Activated CD4-positive, alpha-beta T cell treated with anti-CD3 and anti-CD28 coated beads for 1 hour (primary cell): ENCODE measurements at places on chromosomes 5 and 9.

DNA sequence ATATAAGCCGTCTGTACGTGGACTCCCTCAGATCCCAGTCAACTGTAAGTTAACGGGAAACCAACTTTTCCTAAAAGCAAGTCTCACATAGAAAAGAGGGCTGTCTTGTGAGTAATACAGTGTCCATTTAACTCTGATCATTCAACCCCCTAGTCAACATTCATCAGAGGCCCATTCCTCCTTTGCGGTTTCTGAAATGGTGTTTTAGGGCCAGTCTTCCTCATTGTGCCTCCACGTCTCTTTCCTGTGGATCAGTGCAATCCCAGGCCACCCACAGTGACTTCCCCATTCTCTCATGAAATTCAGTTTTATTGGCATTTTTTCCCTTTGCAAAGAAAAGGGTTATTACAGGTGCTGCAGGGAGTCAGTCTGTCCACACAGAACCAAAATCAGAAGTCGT, 261.8 kb downstream of the NR3C1 start:
- no peak for DNase-seq

DNA sequence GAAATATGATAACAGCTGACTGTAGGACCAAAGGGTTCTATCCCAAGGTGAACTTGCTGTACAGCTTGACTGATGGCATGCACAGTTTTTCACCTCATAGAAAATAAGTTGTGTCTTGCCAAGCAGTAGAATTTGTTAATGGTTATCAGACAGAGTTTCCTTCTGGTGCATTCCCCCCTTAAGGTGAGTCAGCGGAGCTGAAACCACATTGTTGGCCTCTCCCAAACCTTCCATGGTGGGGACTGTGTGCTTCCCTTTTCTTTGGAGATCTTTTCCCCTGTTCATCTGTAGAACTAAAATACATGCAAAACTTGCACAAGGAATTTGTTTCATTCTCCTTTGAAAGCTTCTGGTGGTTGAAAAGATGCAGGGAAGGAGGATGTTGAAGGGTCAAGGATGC, 179.8 kb downstream of the FGF1 start:
- DNase-seq = no peak

DNA sequence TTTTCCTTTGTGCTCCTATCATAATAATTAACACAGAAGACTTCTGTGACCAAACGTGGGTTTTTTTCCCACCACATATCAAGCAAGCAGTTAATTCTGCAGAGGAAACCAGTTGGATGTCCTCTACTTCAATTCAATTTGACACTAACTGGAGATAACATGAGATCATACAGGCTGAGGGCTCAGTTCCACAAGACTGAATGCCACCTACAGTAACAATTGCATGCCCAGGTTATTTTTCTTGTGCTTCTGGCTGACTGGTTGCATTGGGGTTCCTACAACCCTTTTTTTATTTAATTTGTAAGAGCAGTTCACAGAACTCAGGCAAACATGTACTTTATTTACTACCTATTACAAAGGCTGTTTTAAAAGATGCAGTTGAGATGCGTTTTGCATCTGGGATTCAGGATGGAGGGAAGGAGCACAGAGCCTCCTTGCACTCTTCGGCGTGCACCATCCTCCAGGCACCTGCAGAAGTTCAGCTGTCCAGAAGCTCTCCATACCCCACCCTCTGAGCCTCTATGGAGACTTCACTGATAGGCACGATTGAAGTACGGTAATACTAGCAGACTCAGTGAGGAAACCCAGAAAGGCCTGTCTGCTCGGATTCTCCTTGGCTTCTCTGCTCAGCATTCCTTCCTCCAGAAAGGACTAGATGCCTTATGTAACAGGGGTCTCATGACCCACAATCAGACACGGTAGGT, 425.2 kb upstream of the CDH9 start:
- no peak for DNase-seq

DNA sequence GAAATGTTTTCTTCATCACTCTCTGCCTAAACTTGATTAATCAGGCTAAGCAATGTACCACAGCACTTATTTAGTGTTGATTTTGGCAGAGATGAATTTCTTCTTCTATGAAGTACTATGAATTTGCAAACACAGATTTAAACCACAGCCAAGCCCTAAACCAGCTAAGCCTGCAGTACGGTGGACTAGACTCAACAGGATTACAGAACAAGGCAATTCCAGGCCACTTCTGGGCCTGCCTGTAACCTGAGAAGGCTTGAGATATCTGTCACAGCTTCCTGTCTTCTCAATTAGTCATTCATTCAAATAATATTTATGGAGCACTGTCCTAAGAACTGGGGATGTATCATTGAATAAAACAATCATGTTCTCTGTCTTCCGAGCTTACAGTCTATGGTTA, 32.4 kb upstream of the CAST start:
- no peak for DNase-seq

DNA sequence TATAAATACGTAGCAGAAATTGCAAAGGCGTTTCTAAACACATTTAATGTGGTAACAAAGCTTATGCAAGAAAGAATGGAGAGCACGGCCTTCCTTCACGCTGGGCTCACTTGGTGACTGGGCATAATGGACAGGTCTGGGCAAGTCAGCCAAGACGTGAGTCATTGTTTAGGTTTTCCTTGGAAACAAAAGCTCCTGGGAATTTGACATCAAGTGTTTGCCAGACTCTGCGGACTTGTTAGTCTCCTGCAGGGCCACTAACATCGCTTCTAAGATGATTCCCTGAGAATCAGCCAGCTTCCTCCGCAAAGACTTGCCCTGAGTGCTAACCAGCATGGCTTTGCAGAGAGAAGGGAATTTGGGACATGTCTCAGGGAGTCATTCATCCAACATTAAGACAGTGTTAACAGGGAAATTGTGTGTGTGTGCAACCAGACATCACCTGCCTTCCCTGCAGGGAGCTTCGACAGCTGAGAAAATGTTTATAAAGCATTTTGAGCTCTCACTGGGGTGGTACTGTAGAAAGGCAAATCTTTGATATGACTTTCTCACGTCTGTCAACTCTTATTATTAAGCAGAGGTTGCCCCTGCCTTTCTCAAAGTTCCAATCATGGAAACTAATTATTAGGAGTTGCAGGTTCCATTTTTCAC, 182.5 kb downstream of the NTRK2 start:
- no peak for DNase-seq

DNA sequence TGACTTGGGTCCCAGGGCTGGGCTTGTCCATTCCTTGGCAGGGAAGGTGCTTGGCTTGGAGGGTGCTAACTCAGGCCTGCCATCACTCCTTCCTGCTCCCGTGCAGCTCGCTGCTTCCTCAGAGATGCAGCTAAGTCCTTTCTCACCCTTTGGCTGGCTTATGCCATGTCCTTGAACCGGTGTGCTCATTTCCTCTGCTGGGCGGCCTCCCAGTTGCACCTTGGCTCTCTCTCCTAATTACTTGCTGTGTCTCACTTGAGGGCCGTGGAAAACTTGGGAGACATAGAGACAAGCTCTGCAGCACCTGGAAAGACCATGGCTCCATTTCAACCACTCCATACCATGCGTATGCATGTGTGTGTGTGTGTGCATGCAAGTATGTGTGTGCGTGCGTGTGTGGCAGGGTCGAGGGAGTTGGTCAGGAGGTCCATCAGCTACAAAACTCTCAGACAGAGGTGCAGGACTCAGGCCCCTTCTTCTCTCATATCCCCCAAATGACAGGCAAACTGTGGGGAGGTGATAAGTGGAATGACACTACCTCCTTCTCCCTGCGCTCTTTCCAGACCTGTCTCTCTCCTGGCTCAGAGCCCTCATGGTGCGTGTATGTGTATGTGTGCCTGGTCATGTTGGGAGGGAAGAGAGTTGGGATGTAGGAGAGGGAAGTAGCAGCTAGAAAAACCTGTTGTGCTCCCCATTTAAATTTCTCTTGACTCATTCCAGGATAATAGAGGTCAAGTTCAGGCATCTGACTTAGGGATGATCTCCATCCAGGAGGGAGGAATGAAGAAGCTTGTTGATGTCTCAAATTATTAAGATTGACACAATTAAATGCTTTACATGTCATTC, 17.6 kb upstream of the MTMR12 start:
- DNase-seq = no peak

DNA sequence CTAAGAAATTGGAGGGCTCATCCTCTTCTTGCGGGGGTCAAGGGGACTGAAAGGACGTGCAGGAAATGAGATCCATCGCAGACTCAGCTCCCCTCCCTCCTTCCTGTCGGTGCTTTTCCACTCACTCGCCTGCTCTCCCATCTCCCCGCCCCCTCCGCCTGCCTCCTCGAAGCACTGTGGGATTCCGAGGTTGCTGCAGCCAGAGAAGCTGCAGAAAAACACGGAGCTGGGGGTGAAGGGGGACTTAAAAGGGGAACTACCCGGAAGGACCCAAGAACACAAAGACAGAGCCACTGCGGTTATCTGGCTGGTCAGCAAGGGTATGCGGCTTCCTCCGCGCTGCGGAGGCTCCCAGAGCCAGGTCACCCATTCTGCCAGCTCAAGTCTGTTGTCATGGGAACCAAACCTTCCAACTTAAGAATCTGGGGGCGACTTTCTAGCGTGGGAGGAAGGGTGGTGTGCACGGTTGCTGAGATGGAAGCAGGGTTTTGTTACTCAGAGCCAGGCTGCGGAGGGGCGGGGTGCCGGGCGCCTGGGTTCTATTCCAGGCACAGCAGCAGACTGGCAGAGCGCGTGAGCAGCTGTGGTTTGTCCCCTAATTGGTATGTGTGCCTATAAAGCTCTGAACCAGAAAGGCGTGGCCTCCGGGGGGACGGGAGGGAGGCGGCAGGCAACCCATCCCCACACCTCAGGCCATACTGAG, 24.9 kb downstream of the PCDHGC5 start:
- DNase-seq = peak; percentile 42

DNA sequence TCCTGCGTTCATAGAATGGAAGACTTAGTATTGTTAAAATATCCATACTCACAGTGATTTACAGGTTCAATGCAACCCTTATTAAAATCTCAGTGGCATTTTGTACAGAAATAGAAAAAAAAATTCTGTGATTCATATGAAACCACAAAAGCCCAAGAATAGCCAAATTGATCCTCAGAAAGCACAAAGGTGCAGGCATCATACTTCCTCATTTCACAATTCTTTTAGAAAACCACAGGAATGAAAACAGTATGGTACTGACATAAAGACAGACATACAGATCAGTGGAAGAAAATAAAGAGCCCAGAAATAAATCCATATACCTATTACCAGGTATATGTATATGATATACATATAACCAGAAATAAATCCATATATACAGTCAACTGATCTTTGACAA, 86.8 kb upstream of the MEGF10 start:
- no peak for DNase-seq

GRCh38 chr9:16624744-16625117, 245.7 kb downstream of the BNC2 start:
- no peak for DNase-seq

DNA sequence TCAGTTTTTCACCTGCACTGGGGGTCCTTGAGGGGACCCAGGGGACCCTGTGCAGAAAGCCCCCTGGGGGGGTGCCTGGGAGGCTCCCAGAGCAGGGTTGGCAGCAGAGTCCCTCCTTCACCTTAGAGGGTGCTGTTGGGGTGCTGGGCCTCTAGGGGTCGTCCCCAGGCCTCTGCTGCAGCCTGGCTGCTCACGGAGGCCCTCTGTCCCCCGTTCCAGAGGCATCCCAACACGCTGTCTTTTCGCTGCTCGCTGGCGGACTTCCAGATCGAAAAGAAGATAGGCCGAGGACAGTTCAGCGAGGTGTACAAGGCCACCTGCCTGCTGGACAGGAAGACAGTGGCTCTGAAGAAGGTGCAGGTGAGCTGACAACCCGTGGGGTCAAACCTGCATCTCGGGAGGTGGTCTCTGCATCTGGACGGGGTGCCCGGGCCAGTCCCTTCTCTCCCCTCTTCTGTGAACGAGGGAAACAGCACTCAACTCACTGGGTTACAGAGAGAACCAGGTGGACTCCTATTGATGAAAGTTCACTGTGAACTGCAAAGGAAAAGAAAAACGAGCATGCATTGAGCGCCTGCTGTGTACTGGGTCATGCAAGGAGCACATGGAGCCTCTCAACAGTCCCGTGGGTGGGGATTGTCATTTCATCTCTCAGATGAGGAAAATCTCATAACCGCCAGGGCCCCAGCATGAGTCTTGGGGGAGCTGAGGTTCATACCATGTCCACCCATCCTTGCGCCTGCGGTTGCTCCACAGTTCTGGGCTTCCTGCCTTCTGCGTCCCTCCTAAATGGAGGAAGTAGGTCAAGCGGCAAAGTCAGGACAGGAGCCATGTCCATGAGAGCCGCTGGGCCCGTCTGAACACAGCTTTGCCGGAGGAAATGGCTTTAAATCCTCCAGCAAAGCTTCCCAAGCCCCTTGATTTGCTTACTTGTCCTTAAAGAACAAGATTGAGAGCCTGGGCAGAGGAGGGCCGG, 54.8 kb downstream of the NEK6 start:
- no peak for DNase-seq

GRCh38 chr5:8458038-8458383, 589.1 kb downstream of the MTRR start:
- no peak for DNase-seq

GRCh38 chr9:34370970-34371880, 5.5 kb downstream of the MYORG start:
- DNase-seq = no peak

DNA sequence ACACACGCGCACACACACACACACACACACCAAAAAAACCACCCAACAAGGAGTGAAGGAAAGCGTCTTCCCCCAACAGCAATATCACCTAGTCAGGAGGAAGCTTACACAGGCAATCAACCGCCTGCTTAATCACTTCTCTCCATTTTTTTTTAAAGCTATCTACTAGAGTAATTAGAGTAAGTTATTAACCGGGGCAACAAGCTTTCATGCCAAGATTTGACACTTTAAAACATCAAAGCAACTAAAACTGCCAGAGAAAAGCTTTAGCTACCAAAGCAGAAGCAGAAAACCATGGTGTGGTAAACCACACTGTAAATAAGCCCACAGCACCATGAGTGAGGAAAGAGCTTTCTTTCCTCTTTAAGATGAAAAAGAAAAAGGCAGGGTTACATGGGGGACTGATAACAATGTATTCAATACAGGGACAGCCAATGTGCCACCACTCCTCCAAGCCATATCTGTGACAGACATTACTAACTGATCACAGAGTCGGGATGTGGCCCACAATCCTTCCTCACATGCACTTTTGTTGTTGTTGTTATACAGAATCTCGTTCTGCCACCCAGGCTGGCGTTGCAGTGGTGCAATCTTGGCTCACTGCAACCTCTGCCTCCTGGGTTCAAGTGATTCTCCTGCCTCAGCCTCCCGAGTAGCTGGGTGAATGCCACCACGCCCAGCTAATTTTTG, 282.1 kb downstream of the CRB2 start:
- DNase-seq = no peak

DNA sequence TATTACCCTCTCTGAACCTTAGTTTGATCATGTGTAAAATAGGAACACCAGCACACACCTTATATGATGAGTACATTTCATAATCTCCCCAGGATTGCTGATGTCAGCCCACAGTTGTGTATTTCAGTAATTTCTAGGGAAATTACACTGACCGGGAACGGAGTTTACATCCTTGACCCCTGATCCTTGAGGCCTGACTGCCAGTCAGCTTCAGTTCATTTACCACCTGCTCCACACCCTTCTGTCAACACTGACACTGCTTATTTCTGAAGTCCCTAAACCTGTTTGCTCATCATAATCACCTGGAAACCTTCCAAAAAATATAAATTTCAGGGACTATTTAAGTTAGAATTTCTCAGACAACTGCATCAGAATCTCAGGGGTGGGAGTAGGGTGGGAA, 55.3 kb downstream of the ZNF622 start:
- no peak for DNase-seq
